ENCODE measurements at places on chromosomes 13 and 19.

- DNase-seq, result no peak
Observed at GRCh38 chr19:11560404-11561051, 1.5 kb upstream of the ELOF1 start.

GRCh38 chr13:51218626-51219025, 3.6 kb upstream of the FAM124A start:
- DNase-seq, result no peak

GRCh38 chr19:42524943-42525342, 3.3 kb downstream of the CEACAM1 start:
- DNase-seq, result no peak

GRCh38 chr13:94444826-94445225, 34.7 kb downstream of the DCT start:
- no peak for DNase-seq

DNA sequence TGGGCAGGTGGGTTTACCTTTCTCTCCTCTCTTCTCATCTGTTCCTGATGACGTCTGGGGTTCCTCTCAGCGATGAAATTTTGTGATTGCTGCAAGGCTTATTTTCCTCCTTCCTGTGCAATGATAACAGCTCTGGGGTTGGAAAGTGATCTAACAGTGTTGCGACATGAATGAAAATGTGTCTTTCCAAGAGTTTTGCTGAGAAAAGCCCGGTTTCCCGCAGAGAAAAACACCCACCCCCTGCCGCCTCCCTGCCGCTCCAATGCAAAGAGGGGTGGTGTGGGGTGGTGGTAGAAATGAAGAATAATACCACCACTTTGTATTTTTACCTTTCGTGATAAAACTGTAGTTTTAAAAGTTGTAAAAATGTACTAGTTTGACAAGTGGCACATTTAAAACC, 232.0 kb downstream of the OLFM4 start:
- no peak for DNase-seq

- no peak for DNase-seq
Observed at GRCh38 chr13:83829810-83830209, 52.5 kb downstream of the SLITRK1 start.

- no peak for DNase-seq
Observed at GRCh38 chr13:27012482-27013197, 159.0 kb downstream of the USP12 start.

DNA sequence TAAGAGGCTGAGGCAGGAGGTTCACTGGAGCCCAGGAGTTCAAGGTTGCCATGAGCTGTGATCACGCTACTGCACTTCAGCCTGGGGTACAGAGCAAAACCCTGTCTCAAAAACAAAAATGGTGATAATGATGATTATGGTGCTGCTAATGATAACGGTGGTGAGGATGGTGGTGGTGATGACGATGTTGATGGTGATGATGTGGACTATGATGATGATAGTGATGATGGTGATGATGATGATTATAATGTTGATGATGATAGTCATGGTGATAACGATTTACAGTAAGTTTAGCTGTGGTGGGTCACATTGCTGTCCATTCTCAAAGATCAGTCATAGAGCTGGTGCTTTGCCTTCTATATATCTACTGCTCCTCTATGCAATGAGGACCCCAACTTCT, 1340.6 kb downstream of the UQCRFS1 start:
- DNase-seq, result no peak

GRCh38 chr13:113825841-113826240, 38.0 kb downstream of the GAS6 start:
- no peak for DNase-seq

GRCh38 chr19:58556622-58557220, 1.7 kb downstream of the UBE2M start:
- no peak for DNase-seq

DNA sequence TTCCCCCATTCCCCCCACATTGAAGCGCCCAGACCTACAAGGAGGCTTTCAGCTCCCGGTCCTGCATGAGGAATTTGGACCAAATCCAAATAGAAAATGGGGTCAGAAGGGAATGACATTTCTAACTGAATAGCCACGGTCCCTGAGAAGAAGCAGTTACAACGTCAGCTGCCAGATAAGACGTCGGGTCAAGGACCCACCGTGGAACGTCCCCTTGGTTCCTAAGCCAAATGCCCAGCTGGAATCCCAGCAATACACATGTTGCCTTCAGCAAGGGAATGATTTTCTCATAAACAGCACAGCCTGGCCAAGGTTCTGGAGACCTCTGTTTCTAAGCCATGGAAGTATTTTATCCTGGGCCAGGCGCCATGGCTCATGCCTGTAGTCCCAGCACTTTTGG, 109.1 kb upstream of the PEG3 start:
- DNase-seq, result no peak

- DNase-seq, result no peak
Observed at GRCh38 chr13:41503356-41503755, 46.0 kb downstream of the RGCC start.

DNA sequence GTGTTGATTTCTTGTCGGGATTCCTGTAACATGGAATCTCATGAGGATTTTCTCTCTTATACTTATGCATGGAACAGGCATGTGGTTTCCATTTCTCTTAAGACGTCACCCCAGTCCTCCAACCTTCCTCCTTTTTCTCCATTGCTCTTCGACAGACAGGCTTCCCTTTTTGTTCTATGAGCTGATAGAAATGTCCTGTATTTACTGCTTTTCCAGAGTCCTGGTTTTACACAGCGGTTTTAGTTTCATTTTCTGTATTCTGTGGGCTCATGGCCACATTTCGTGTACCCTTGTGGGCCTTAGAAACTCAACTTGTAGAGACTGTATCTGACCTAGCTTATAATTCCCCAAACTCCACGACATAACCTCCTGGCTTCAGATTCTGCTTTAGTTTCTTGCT, 113.1 kb downstream of the PAN3 start:
- DNase-seq, result no peak

- no peak for DNase-seq
Observed at GRCh38 chr19:6587093-6587820, 3.7 kb downstream of the CD70 start.

- DNase-seq, result no peak
Observed at GRCh38 chr19:54439174-54439851, 9.7 kb upstream of the LENG8 start.

DNA sequence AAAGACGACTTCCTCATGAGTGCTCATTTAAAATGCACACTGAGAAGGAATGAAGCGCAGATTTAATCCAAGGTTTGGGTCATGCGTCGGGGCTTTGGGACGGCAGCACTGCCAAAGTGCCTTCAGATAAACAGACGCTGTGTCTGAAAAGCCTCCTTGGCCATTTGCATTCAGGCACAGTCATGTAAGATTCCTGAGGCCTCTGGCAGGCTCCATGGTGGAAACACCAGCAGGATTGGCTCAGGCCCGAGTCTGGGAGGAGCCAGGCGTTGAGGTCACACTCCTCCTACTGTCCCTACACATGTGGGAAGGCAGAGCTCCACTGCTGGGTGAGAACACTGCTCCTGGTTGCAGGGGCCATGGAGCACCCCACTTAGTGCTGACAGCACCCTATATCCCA, 113.3 kb upstream of the KL start:
- no peak for DNase-seq

- no peak for DNase-seq
Observed at GRCh38 chr13:51958217-51958547, 53.1 kb downstream of the ATP7B start.

GRCh38 chr13:46667687-46668281, 114.8 kb downstream of the LRCH1 start:
- no peak for DNase-seq

- DNase-seq, result no peak
Observed at GRCh38 chr13:44627441-44627840, 51.3 kb upstream of the TSC22D1 start.

DNA sequence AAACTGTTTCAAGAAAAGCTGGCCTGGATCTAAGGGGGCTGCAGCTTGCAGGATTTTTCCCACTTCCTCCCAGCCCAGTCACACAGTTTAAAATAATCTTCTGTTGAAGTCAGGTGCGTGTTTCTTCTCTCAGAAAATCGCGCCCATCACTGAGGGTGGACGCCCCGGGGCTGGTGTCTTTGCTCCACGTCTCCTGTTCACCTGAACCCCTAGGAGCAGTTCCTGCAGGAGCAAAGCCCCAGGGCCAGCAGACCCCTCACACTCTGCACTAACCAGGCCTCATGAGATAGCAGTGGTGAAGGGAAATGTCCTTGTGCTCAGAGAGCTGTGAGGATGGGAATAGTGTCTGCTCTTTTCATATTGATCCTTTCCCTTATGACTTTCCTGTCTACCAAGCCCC, 920 bp upstream of the SIGLEC7 start:
- DNase-seq, result no peak

- peak; percentile 76 for DNase-seq
Observed at GRCh38 chr19:2083174-2083854, 12.8 kb downstream of the MOB3A start.

- DNase-seq, result no peak
Observed at GRCh38 chr13:97329331-97329730, 104.6 kb upstream of the RAP2A start.

DNA sequence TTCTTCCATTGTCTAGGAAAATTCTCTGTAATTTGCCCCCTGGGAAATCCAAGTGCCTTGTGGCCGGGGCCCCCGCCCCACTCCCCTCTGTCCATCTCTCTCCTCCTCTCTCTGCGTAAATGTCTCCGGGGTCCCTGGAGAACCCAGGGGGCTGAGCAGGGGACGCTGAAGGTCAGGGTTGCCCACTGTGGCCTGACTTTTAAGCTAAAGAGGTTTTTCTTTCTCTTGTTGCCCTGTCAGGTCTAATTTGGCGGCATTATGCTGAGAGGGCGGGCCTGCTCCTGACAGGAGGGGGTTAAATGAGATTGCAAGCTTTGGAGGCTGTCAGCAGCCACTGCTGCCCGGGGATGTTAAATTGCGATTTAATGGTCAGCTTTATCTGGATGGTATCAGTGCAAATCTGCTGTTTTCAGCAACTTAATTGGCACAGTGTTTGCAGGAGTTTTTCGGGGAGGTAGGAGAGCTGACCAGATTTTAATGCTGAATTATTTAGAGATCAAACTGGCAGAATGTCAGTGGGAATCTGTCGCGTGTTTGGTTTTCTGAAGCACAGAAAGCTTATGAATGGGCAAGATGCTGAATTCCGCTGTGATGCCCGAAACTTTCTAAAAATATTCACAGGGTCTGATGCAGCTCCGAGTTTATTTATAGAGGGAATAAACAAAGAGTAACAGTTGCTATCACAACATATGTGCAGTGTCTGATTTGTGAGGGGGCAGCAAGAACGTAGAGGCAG, 93.2 kb upstream of the SOX1 start:
- no peak for DNase-seq

DNA sequence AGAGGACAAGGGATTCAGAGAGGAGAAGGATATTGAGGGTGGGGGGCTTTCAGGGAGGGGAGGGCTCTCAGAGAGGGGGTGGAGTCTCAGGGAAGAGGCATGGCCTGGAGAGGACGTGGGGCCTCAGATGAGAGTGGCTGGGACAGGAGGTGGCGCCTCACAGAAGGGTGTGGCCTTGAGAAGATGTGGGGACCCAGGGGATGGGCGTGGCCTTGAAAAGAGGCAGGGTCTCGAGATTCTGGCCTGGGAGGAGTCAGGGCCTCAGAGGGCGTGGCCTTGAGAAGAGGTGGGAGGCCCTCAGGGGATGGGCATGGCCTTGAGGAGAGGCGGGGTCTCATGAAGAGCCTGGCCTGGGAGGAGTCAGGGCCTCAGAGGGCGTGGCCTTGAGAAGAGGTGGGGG, 23.7 kb upstream of the TNFSF14 start:
- DNase-seq, result no peak

- DNase-seq, result no peak
Observed at GRCh38 chr13:32904266-32904665, 112.0 kb upstream of the KL start.

DNA sequence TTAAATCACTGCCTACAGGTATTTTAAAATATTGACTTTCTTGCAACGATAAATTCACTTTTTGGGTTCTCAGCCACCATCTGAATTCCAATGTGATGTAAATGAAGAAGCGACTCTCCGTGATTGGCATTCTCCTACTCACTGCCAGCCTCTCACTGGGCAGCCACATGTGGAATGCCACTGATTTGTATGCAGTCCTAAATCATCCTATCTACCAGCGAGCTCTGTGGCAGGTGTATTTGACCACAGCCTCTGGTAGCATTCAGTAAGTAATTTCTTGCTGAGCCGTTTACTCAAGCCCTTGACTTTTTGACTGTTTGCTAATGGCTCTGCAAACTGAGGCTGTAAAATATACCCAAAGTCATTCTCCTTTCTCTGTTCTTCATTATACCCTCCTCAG, 559.0 kb upstream of the SLC10A2 start:
- DNase-seq, result no peak

GRCh38 chr19:5333581-5334365, 6.8 kb downstream of the PTPRS start:
- no peak for DNase-seq

GRCh38 chr13:71871844-71872243, 4.8 kb upstream of the DACH1 start:
- DNase-seq, result no peak

- no peak for DNase-seq
Observed at GRCh38 chr19:20273376-20273775, 106.4 kb downstream of the ZNF486 start.

DNA sequence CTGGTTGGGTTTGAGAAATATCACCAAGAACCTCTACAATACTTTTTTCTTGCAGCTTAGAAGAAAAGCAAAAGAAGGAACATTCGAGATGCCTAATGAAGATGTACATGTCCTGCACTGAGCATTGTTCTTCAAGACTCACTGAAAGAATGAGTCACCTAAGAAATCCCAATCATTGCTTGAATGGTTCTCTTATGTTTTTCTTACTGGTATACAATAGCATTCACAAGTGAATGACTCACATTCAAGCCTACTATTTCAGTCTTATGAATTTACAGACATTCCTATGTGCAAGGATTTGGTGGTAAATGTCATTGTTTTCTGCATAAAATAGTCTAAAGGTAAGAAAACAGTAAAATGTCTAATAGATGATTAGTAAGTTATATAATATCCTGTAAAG, 594.6 kb downstream of the PCDH9 start:
- no peak for DNase-seq

- DNase-seq, result no peak
Observed at GRCh38 chr19:41689993-41690800, 2.1 kb upstream of the CEACAM7 start.

GRCh38 chr13:35140321-35140720, 198.3 kb downstream of the NBEA start:
- DNase-seq, result no peak

DNA sequence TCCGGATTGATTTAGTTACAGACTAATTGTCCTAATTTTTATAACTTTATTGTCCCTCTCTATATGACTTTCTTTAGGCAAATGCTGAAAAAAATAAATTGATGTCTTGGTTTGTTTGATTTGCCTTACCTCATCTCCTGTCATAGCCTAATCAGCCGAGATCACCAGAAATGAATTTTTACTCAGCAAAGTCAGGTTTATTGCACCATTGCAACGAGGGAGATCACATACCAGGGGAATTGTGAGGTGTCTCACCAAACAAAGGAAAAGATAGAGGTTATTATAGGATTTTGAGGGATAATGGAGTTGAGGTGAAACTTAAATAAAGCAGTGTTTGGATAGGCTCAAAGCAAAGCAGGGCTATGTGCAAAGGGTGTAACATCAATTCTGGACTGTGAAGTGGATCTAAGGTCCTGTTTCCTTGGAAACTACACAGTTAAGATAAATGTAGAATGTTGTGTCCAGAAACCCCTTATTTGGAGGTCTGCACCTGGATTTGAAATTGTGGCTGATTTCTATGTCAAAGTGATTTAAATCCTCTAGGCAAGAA, 372.6 kb downstream of the OXGR1 start:
- no peak for DNase-seq

- no peak for DNase-seq
Observed at GRCh38 chr19:39157275-39157996, 31.9 kb downstream of the PAK4 start.

- DNase-seq, result no peak
Observed at GRCh38 chr13:51158365-51158764, 47.3 kb upstream of the C13orf42 start.
